Left ventricle myocardium inferior (tissue), 1 donor: ENCODE measurements at places on chromosomes 13 and 19.

- no peak for DNase-seq
Measured at GRCh38 chr19:41930926-41931592, 2.8 kb upstream of the ERFL start.

DNA sequence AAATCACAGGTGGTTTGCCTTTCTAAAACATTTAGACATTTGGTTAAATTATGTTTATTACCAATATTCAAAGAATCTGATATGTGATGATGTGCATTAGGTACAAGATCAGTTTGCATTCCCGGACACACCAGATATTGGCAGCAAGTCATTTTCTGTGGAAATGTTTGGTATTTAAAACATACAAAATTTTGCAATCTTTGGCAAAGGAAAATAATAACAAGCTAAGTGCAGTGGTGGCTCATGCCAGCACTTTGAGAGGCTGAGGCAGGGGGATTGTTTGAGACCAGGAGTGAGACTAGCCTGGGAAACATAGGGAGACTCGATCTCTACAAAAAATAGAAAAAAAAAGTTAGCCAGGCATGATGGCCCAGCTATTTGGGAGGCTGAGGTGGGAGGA is 29.1 kb upstream of the TSC22D1 start:
- DNase-seq, result no peak

DNA sequence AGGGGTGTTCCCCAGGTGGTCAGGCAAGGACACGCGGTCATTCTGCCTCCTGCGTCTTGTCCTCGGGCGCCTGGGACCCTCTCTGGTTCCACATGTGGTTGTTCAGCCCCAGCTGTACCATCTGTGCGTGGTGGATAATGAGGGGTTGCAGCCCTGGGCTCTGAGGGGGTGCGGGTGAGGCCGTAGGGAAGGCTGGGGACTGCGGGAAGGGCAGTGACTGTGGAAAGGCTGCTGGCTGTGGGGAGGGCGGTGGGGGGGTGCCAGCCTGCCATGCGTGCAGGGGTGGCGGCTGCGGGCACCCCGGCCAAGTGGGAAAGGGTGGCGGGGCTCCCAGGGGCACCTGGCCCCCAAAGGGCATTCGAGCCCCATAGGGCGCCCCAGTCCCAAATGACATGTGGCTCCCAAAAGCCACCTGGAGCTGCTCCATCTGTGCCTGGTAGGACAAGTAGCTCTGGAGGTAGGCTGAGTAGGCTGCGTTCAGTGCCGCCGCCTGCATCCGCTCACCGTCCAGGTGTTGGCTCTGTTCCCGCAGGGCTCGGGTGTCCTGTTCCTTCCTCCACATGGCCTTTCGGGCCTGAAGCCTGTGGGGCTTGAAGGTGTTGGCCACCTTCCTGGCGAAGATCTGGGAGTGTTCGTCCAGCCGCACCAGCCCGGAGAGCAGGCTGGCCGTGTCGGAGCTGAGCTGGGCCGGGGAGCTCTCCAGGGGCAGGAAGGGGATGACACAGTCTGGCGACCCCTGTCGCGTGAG is 15.1 kb downstream of the TICAM1 start:
- DNase-seq, result no peak

DNA sequence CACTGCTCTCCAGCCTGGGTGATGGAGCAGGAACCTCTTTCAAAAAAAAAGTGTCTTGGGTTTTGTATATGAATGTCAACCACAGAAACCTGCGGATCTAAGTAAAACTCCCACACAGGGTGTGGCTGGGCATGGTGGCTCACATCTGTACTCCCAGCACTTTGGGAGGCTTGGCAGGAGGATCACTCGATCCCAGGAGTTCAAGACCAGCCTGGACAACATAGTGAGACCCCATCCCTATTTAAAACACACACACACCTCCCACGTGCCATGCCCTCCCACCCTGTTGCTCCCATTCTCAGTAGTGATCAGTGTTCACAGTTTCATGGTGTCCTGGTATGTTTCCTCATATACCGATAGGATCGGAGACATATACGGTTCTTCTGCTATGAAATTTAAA is 9.2 kb downstream of the TMED1 start:
- DNase-seq, result peak; percentile 0

DNA sequence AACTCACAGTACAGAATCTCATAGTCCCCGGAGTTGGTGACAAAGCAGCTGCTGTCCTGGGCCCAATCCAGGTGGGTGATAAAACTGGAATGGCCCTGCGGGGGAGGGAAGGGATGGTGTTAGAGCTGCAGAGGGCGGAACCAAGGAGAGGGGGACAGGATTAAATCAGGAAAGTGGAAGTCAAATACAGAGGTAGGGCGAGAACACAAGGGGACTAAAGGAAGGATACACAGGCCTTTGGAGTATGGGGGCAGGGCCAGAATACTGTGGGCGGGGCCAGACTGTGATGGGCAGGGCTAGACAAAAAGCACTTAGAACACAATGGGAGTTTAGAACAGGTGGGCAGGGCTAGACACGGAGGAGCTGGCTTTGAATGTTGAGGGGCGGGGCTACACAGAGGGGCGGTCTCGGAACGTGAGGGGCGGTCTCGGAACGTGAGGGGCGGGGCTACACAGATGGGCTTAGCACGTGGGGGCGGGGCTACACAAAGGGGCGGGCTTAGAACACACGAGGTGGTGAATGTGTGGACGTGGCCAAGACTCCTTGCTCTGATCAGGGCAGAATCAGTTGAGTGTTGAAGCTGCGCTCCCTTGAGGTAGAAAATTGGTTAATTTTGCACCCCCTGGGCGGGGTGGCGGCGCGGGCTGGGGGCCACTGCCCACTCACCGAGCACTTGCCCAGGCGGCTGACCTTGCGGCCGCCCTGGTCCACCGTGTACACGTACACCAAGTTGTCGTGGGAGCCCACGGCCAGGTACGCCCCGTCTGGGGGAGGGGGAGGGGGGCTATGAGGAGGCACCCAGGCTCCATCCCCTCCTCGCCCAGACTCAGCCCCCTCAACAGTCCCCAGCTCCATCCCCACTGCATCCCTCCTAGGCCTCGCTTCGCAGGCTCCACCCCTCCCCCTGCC is 14.0 kb upstream of the GPR4 start:
- peak; percentile 70 for DNase-seq

- no peak for DNase-seq
Measured at GRCh38 chr13:113135281-113135760, 12.7 kb downstream of the F10 start.

DNA sequence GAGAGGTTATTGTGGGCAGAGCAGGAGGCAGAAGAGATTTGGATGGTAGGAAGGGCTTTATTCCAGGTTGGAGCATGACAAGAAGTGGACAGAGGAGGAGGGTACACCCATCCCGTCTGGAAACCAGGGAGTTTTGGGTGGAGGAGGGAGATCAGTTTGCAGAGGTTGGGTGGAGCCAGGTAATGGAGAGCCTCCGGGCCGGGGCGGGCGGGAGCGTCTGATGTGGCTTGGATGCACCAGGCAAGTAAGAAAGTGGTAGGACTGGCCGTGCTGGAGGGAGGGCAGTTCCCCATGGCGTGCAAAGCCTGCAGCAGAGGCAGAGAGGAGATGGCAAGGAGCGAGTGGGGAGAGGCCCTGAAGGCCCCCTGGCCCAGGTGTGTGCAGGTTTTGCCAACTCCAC is 10.9 kb downstream of the IGFLR1 start:
- DNase-seq, result no peak

GRCh38 chr19:15675560-15675959 is 2.7 kb downstream of the CYP4F12 start:
- no peak for DNase-seq

DNA sequence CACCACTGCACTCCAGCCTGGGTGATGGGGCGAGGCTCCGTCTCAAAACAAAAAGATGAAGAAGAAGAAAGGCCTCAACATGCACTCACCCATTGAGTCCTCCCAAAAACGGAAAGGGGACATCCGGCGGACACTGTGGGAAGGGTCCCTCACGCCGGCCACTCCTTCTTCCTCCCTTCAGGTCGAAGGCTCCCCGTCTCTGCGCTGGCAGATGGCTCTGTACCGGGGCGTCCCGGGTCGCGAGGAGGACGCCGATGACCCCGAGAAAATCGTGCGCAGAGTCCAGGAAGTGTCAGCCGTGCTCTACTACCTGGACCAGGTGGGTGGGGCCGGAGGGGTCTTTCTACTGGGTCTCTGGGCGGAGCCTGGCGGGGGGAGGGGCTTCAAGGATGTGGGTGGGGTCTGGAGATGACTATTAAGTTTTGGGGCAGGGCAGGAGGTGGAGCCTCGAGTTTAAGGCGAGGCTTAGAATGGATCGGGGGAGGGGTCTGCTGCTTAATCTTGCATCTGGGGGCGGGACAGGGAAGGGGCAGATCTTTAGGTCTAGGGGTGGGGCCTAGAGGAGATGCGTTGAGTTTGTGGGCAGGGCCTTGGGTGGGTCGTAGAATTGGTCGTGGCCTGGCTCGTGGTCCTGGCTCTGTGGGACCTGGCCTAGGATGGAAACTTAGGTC is 90.2 kb downstream of the MAP4K1 start:
- DNase-seq, result no peak

DNA sequence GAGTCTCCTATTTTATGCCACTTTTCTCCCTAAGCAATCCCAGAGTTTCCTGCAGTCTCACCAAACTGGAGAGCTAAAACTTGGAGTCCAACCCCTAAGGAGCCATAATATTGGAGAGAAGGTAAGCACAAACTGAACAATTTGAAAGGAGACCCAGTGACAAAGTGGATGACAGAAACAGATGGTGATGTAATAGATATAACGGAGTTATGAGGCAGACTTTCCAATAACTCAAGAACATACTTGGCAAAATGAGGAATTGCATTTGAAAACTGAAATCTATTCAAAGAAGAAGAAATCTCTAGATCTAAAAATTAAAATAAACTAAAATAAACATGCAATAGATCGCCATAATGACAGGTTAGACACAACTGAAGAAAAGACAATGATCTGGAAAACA is 200.9 kb upstream of the MIR17HG start:
- DNase-seq, result no peak

DNA sequence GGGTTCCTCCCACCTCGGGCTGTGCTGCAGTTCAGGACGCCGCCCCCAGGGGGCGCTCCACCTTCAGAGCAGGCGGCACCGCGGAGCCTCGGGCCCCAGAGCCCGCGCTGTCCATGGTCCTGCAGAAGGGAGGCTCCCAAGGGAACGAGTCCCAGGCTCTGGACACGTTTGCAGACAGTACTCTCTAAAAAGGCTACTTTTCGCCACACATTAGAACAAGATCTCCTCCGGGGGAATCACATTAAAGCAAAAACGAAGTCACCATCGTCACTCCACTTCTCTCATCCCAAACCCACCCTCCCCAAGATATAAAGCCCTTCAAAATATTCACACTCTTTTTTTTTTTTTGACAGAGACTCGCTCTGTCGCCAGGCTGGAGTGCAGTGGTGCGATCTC is 4.6 kb upstream of the SIGLEC10 start:
- peak; percentile 82 for DNase-seq

GRCh38 chr19:12194827-12195731 is 32.2 kb downstream of the ZNF136 start:
- peak; percentile 87 for DNase-seq

GRCh38 chr13:73521985-73522524 is 463.2 kb downstream of the KLF5 start:
- DNase-seq, result no peak

GRCh38 chr13:28755546-28755870 is 36.7 kb upstream of the SLC46A3 start:
- DNase-seq, result no peak

DNA sequence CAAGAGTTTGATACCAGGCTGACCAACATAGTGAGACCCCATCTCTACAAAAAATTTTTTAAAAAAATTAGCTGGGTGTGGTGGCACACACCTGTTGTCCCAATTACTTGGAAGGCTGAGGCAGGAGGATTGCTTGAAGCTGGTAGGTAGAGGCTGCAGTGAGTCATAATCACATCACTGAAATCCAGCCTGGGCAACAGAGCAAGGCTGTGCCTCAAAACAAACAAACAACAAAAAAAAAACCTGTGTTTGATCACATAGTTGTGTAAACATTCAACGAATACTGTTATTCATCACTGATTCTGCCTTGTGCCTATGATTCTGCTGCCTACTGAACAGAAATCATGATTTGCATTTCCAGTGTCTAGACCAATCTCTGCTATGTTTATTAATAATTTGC is 134.0 kb downstream of the TBC1D4 start:
- no peak for DNase-seq

GRCh38 chr19:35519291-35519690 is 5.8 kb upstream of the DMKN start:
- DNase-seq, result no peak

DNA sequence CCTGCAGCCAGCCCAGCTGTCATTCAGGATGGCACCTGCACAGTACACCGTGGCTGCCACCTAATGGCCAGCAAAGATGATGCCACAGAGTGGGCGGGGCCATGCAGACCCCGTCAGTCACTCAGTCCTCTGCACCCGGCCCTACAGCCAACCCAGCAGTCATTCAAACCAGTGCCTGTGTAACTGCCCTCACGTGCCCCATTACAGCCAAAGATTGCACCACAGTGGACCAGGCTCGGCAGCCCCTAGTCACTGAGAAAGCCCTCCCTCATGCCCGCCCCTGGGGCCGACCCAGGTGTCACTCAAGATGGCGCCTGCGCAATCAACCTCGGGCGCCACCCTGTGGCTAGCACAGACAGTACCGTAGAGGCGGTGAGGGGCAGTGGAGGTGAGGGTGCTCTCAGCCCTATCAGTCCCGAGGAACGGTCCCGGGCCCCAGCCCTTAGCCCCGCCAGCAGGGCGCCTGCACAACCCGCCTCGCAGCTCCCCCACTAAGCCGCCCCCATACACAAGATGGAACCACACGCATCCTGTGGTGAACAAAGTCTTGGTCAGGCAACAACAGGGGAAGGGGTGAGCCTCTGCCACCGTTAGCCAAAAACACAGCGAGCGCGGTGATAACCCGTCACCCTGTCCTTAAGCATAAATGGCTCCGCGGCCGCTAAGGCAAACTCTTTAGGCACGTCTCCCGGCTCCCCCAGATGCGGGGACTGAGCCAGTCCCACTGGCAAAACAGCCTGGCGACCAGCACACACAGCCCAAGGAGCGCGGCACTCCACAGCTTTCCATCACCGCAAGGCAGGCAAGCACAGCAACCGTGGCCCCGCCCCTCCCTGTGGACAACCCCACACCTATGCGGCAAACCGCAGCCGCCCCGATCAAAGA is 2.3 kb downstream of the PEG3 start:
- DNase-seq, result peak; percentile 66

- peak; percentile 20 for DNase-seq
Measured at GRCh38 chr19:13396250-13397080, 109.8 kb downstream of the CACNA1A start.

DNA sequence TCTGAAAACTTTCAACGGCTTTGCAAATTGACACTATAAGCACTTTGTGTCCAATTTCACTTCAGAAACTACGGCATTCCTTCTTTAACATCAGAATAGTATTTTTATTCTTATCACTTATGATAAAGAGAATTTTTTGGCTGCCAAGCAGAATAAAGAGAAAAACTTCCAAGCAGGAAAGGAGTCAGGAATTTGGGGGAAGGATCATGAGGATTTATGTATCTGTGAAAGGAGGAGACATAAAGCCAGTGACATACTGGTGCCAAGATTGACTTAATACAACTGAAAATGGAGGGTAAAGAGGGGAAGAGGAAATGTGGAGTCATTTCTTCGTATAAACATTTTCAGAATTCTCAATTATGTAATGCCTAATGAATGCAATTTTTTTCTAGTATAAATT is 94.7 kb downstream of the RBM26 start:
- no peak for DNase-seq
